IPS-NIHi11 (cell line): ENCODE measurements at places on chromosomes 2 and 18.
A peak's percentile ranks its signal among the peaks of the same experiment; 100 is the strongest.

DNA sequence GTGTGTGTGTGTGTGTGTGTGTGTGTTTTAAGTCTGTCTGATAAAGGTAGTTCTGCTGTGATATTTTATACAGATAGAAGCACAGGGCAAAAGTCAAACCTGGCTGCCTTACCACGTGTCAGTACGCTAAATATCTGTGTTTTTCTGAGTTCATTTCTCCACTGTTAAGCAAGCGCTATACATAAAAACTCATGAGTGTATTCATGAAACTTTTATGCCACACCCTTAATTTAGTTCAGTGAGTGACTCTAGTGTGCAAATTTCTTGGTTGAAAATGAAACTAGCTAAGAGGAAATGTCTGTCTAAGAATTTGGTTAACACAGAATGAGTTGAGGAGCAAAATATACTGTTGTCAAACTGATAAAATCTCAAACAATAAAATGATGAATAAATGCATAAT, 11.2 kb downstream of the CASP10 start:
- no peak for DNase-seq

DNA sequence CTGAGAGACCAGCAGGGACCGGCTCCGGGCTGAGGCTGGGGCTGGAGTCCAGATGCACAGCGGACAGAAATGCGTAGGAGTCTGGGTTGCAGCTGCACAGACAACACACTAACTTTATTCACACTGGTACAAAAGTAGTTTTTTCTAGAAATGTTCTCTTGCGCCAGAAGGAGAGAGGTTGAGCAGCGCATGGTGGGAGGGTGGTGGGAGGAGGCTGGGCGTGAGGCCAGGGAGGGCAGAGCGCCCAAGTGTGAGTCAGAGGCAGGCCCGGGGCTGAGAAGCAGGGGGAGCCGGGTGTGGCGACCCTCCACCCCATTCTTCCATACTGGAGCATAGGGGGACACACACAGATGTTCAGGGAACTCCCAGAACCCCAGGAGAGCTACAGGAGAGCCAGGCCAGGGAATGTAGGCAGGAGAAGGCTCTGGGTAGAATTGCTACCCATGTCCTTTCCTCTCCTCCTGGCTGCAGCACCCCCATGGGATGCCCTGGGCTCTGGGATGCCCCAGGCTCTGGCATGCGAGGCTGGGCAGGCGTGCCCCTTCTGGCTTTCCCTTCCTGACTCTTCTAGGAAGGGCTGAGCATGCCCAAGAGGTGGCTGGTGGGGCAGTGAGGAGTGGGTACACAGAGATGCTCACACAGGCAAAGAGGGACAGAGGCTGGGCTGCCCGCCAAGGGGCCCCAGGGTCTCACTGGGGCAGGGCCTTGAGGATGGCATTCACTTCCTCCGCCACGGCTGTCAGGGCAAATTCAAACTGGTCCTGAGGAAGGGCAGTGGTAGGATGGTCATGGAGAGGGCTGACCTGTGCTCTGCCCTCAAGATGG, 10.6 kb downstream of the DNAJB2 start:
- no peak for DNase-seq

- no peak for DNase-seq
Measured at GRCh38 chr2:119252186-119253113, 28.8 kb downstream of the STEAP3 start.

- DNase-seq: no peak
Measured at GRCh38 chr2:126172631-126173184, 483.2 kb upstream of the GYPC start.

GRCh38 chr2:240400371-240401161, 34.9 kb upstream of the GPC1 start:
- DNase-seq: no peak

- DNase-seq: no peak
Measured at GRCh38 chr2:457792-458424, 170.0 kb upstream of the ALKAL2 start.

DNA sequence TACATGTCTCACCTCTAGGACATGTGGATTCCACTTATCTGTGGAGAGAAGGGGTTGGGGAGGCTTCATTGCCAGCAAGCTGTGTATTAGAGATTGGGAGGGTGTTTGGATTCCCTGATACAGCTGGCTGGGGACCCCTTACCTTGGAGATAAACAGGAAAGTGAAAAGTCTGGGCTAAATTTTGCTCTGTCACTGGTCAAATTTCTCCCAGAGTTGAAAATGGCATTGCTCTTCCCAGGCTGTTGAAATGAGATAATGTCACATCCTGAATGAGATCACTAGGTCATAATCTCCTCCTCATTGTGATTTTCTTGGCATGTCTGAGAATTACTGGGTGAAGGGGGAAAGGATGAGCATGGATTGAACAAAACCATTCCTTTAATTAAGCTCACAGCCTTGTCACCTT, 265.0 kb upstream of the PARD3B start:
- DNase-seq: no peak

DNA sequence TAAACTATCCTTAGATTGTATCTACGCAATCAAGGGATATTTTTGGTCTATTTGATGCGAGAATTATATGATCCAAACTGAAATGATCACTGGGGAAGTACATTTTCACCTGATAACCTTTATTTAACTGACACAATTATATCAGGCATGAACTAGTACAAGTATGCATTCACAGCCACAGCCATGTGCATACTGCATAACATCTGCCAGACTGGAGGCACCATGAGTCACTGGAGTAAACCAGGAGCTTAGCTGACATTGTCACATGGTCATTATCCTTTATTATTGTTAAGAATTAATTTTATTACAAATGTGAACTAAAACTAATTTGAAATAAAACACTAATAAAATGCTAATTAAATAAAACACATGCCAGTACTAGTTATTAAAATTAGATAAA, 1127.1 kb downstream of the DPP10 start:
- no peak for DNase-seq

GRCh38 chr2:157443795-157444640, at the start of gene CYTIP:
Gene CYTIP, minus strand, starts transcription at chr2:157444089. Its CDS starts 69 bp downstream, at chr2:157444020.
- DNase-seq: no peak

GRCh38 chr2:127733816-127734537, 32.7 kb downstream of the SFT2D3 start:
- DNase-seq: no peak

- DNase-seq: no peak
Measured at GRCh38 chr18:46336278-46337111, 232.3 kb downstream of the HAUS1 start.

DNA sequence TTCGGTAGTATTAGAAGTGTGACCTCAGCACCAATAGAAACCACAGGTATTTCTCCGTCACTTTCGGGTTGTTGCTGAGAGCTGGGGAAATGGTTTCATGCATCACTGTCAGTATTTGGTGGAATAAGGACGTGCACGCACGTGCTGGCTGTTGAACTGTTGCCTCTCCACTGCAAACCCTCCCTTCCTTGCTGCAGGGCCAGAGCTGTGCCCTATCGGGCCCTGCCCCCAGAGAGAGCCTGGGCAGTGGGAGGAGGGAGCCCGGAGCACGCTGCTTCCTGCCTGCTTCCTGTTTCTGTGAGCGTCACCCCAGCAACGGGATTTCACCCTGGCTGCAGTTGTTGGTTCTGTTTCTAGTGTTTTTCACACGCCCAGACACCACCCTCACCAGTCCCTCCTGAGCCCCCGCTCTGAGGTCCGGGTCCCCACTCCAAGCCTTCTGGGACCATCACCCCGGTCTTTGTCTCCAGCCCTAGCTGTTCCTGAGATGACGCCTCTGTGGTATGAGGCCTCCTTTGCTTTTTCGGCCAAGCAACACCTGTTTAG, 47.4 kb downstream of the LRRFIP1 start:
- peak; percentile 74 for DNase-seq

- DNase-seq: peak; percentile 65
Measured at GRCh38 chr18:76274468-76275289, 220.4 kb downstream of the ZNF516 start.

DNA sequence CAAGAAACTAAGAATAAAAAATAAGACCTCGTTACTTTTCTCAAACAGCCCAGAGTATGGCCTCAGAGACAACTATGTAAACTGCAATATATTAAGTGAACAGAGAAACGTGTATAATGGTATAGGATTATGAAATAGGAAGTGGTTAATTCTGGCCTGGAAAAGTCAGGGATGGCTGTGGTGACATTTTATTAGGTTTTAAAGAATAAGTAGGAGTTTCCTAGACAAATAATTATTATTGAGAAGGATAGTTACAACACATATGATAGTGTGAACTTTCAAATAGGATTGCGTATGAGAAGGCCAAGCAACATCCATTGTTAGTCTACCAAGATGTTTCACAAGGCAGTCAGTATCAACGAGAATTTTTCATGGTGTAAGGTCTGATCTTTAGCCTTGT, 244.1 kb downstream of the LPIN1 start:
- DNase-seq: no peak

GRCh38 chr18:23877371-23877770, 137.2 kb upstream of the TTC39C start:
- DNase-seq: no peak

DNA sequence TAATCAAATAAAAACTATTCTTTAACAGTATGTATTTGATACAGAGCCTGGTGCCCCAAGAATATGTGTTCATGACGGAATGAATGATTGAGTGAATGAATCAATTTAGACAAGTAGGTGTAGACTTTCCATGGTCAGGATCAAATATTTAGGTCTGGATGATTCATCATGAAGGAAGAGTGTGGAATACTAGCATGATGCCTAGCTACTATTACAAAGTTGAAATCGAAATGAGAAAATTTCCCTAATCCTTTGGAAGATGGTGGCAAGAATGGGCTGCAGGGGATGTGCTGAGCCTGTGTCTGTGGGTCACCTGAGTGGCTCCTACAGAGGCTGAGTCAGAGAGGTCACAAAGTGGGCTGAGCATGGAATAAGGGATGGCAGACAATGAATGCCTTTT, 3.1 kb upstream of the MALT1 start:
- DNase-seq: no peak

GRCh38 chr2:147275943-147276342, 568.9 kb upstream of the ACVR2A start:
- DNase-seq: peak; percentile 52

DNA sequence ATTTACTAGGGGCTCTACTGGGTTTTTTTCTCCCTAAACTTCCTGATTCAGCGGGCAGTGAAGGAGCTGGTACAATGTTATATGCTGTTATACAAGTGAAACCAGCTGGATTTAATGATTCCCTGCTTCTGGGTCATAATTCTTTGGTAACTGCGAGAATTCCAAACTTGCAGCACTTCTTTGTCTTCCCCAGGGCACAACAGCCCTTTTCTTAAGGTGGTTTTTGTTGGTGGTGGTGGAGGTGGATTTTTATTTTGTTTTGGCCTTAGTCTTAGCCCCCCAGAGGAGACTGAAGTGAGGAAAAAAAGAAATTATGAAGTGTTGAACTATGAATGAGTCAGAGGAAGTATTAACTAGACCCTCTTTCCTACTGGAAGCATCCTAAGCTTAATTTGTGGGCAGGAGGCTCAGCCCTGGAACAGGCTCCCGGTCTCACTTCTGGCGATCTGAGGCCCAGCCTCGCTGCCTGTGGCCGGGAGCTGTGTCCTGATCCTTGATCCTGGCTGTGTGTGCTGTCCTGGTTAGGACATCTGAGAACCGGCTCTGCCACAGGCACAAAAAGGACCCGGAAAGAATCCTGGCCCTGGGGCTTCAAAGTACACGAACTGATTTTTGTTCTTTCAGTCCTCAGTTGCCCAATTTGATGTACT, 141.9 kb downstream of the LYPD6B start:
- DNase-seq: no peak

GRCh38 chr2:138356178-138356577, 145.4 kb upstream of the SPOPL start:
- no peak for DNase-seq

DNA sequence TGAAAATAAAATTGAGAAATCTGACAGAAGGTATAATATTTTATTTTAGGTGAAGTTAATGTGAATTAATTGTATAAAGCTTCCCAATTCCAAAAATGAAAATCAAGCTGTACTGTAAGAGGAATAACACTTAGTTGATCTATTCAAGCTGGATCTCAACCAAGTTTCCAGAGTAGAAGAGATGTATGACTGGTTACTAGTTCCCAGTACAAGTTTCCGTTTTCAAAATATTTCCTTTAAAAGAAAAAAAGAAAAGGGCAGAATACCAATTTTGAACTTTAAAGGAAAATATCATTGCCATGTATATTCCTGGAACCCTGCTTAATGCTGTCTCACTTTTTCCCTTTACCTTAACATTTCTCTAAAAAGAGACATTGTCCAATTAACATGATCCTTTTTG, 308.5 kb downstream of the IRS1 start:
- no peak for DNase-seq

DNA sequence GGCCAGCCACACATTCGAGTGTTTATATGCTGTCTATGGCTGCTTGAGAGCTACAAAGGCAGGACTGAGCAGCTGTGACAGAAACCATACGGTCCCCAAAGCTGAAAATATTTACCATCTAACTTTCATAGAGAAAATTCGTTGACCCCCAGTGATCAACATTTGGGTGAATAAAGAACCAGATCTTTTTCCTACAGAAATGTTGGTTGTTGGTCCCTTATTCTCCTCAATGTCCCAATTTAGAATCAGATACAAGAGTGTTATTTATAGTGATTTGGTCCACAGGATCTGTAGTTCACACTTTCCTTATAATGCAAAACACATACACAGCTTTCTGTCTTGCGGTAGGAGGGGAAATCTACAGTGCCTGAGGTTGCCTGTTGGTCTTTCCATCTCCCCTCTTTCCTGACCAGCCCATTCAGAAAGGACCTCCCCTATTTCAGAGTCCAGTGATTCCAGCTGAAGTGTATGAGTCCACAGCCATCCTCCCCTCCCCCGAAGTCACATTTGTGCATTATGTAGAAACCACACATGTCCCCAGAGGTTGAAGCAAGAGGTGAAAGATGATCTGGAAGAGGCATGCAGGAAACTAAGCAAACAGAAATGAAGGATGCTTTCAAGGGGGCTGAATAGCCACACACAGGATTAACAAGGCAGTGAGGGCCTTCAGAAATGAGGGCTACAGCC, 61.9 kb downstream of the SPRED2 start:
- no peak for DNase-seq

DNA sequence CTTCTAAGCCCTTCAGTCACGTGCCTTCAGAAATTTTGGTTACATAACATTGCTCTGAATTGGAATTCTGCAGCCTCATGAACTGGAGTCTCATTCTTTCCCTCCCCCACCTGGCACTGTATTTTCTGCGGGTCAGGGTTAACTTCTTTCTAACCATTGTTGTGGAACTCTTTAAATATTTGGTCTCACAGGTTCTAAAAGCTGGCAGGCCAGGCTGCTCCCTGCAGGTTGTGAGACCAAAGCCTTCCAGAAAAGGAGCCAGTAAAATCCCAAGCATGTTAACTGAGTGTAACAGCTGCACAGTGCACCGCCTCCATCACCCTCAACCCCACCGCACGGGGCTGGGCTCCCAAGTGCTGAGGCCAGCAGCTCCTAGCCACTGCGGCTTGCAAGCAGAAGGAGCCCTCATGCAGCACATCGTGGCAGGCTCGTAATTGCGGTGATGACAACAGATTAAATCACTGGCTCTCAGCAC, 174.1 kb upstream of the ALPP start:
- DNase-seq: no peak

GRCh38 chr2:9462313-9462712, 12.0 kb upstream of the IAH1 start:
- DNase-seq: no peak

- no peak for DNase-seq
Measured at GRCh38 chr2:10568736-10569432, 120.8 kb upstream of the ODC1 start.
